ENCODE measurements at places on chromosomes 1 and 21.

GRCh38 chr1:8462371-8462892 lies 144.5 kb downstream of the SLC45A1 start:
- DNase-seq = no peak

GRCh38 chr1:203306965-203307541 lies 1.7 kb downstream of the BTG2 start:
- DNase-seq = no peak

GRCh38 chr1:24782689-24783088 lies 37.4 kb downstream of the CLIC4 start:
- DNase-seq = no peak

GRCh38 chr1:157963713-157964112 lies 29.7 kb upstream of the KIRREL1 start:
- peak; percentile 76 for DNase-seq

DNA sequence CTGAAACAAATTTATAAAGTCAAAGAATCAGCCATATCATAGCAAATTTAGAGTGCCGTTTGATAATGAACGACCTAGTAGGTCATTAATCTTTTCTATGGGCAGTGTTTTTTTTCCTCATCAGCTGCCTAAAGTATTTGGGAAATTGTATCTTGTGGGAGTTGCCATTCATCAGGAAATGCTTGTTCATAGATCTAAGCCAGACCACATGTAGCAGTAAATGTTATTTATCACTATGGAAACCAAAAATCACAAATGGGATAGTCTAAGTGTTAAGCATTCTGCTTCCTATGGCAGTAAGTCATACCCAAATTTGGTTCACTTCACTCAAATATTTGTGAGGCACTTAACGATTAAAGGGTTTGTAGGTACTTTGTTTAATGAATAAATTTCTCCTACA lies 52.9 kb downstream of the LRRC8D start:
- no peak for DNase-seq

GRCh38 chr1:90000934-90001676 lies 6.2 kb downstream of the ZNF326 start:
- DNase-seq = no peak

DNA sequence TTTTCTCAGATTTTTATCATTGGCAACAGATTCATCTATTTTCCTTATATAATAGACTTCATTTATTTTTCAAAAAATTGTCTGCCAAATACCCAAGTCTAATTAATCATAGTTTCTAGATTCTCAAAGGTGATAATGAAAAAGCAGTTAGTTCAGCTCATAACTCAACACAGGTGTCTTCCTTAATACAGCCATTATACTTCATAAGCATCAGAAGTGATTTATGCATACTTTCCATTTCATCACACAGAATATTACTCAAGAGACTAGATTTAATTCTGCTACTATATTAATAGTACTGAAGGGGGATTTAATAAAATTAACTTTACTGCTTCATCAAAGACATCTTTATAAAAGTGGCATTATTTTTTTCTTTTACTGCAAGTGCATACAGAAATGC lies 18.8 kb downstream of the SRSF11 start:
- no peak for DNase-seq

- DNase-seq = no peak
These were observed 26.2 kb upstream of the CAP1 start for GRCh38 chr1:40014253-40014706.

- no peak for DNase-seq
These were observed 120.0 kb downstream of the PGBD5 start for GRCh38 chr1:230306169-230306568.

DNA sequence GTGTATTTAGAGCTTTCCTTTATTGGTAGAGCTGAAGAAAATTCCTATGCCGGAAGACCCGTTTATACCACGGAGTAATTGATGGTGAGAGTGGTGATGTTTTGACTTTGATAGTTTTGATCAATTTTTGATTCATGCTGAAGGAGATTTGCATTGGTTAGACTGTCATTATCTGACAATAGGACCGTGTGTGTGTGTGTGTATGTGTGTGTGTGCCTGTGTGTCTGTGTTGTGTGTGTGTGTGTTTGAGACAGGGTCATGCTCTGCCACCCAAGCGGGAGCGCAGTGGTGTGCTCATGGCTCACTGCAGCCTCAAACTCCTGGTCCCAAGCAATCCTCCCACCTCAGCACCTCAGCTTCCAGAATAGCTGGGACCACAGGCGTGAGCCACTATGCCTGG lies 9.6 kb downstream of the FMN2 start:
- no peak for DNase-seq

GRCh38 chr1:8663915-8664329 lies 153.5 kb downstream of the RERE start:
- DNase-seq = peak; percentile 74

DNA sequence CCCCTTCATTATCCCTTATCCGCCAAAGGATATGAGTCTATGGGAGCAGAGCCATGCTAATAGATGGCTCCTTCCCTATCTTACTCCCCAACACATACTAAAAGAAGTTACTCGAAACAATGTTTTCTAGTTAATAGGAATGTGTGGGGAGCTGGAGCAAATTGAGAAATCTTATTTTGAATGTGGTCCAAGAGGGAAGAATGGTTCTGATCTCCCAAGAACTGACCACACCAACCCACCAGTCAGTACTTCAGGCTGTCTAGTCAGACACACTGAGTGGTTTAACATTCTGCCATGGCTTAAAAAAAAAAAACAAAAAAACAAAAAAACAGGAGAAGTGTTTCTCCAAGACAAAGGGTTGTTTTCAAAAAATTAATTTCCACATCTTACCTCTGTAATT lies 31.5 kb upstream of the DNASE2B start:
- peak; percentile 93 for DNase-seq

GRCh38 chr1:172255223-172255560 lies 165.3 kb upstream of the C1orf105 start:
- no peak for DNase-seq
